Sigmoid colon (tissue), 7 donors: ENCODE measurements at places on chromosomes 13 and 19.

GRCh38 chr19:48487544-48487943 is 18.4 kb downstream of the CYTH2 start:
- no peak for DNase-seq

DNA sequence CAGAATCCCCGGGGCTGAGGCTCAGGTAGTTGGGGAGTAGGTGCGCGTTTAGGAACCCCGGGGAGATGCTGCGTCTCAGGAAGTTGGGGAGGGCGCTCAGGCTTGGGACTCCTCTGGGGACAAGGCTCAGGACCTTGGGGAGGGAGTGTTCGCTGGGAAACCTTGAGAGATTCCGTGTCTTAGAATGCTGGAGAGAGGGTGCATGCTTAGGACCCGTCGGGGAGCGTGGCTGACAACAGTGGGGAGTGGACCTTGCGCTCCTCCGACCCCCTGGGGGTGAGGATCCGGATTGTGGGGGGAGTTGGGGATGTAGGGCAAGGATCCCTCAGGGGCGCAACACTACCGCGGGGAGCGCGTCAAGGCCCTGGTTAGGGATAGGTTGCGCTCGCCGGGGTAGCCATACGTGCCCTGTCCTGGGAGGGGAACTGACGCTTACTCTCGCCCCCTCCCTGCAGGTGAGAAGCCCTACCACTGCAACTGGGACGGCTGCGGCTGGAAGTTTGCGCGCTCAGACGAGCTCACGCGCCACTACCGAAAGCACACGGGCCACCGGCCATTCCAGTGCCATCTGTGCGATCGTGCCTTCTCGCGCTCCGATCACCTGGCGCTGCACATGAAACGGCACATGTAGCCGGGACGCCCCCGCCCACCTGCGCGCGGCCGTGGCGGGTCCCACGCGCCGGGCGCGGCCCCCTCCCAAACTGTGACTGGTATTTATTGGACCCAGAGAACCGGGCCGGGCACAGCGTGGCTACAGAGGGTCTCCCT is 2.0 kb downstream of the KLF2 start:
- DNase-seq, result no peak

DNA sequence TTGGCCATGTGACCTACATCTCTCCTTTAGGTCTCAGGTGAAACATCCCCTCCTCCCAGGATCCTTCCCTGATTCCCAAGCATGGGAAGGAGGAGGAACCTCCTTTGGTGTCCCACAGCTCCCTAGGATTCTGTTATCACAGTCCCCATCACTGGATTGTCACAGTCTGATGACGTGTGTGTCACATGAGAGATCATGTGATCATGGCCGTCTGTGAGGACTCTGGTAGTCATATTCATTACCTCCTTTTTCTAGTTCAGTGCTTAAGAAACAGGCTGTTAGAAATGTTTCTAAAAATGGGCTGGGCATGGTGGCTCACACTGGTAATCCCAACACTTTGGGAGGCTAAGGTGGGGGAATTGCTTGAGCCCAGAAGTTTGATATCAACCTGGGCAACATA is 3.0 kb downstream of the DHX34 start:
- DNase-seq, result no peak

- peak; percentile 82 for DNase-seq
Measured at GRCh38 chr19:801861-802497, 4.7 kb downstream of the PTBP1 start.

DNA sequence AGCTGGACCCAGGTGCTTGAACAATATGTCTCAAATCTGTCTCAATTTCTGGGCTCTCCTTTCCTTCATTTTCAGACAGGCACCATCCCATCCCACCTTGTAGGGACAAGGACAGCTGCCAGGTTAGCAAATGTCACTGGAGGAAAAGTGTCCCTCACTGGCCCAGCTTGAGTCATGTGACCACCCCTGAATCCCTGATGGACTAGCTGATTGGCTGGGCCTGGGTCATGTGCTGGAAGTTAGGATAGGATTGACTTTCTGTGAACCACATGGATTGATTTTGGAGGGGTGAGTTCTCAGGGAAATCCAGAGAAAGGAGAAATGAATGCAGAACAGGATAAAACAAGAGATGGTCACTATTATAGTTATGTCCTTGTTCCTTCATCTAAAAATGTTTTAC is 28.2 kb upstream of the FXYD3 start:
- no peak for DNase-seq

DNA sequence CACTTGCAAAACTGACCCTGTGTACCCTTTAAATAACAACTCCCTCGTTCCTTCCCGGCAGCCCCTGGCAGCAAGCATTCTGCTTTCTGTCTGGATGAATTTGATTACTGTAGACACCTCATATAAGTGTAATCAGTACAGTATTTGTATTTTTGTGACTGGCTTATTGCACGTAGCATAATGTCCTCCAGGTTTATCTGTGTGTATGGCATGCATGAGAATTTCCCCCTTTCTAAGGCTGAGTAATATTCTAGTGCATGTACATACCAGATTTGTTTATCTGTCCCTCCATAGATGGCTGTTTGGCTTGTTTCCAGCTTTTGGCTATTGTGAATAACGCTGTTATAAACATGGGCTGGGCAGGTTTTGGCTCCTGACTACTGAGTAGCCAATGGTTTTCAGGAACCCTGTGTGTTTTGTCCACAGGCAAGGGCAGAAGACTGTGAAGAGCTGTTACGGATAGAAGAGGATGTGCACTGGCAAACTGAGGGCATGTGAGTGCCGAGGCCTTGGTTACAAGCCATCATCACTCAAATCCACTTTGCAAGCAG is 98.0 kb downstream of the ESD start:
- no peak for DNase-seq

DNA sequence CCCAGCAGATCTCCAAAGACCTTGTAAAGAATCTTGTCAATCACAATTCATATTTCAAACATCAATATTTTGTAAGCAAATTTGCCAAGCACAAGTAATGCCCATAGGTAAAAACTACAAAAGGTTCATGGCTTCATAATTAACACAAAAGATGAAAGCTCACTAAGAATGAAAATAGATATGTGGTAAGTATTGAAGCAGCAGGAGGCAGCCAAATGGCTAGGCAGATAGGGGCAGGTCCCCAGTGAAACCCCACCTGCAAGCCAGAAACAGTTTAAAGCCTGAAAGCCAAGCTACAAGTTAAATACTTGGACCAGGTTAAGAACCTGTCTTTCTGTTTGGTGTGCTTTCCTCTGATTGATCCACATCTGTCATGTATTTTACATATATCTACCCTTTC is 942.6 kb upstream of the SPRY2 start:
- DNase-seq, result no peak

GRCh38 chr19:5355076-5355475 is 14.5 kb upstream of the PTPRS start:
- no peak for DNase-seq

DNA sequence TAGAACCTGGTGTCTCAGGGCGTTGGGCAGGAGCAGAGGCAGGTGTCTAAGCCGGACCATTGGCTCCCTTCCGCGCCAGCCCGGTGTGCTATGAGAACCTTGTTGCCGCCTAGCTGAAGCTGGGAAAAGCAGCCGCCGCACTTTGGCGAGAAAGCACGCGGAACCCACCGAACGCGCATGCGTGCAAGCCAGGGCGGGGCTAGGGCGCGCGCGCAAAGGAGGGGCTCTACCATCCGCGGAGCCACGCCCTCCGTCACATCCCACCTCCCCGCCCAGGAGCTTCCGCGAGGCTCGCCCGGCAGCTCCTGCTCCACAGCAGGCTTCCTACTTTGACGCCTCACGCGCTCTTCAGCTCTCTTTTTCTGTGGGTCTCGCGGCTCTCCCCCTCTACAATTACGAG is 51.3 kb downstream of the WDR87 start:
- no peak for DNase-seq

DNA sequence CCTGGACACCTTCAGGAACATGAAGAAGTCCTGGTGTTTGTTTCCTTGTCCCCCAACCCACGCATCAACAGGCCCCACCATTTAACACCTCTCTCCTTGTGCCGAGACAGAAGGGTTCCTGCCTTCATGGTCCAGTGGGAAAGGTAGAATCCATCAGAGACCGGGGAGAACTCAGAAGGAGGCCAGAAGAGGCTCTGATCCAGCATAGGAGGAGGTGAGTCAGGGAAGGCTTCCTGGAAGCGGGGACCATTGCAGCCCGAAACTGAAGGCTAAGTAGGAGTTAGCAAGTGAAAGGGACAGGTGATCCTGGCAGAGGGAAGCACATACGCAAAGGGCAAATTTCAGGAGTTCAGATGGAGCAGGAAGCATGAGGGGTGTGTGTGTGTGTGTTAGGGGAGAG is 484 bp downstream of the ICAM3 start:
- no peak for DNase-seq

DNA sequence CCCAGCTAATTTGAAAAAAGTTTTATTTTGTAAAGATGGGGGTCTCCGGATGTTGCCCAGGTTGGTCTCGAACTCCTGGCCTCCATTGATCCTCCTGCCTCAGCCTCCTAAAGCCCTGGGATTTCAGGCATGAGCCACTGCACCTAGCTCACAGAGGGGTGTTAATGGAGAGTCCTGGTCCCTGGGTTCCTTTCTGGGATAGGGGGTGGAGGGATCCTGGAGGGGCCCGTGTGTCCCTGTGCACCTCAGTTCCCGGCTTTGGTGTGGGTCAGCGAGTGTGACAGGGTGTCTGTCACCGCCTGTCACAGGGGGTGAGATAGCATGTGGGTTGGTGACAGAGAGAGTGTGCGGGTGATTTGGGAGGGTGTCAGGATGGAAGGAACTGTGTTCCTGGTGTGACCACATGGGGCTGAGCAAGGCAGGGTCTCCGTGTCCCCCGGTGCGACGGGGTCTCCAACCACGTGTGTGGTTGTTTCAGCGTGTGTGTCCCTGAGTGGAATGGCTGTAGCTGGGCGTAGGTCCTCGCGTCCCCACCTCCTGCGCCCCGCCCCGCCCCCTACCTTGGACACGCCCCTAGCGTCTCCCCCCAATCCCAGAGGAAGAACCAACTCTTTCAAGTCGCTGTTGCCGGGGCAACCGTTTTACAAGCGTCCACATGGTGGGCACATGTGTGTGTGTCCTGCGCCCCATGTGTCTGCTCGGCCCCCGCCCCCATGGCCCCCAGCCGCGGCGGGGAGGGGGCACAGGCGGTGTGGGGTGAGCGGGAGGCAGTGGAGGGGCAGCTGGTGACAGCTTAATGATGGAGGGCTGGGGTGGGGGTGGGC is 2.9 kb upstream of the NRTN start:
- DNase-seq, result peak; percentile 65

DNA sequence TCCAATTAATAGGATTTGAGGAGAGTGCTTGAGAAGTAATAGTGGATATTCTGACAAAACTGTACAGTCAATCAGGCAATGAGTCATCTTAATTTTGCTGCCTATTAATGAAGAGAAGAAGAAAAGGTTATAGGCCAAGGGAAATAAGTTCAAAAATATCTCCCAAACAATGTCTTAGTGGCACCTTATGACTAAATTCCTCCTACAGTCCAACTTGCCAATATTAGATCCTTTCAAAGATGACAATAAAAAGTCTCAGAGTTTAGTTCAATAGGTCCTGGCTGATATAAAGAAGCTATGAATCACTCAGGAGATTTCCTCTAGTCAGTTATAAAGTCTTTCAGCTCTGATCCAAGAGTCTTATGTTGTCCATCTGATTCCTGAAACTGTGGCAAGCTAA is 27.9 kb downstream of the UGGT2 start:
- no peak for DNase-seq

GRCh38 chr13:43663474-43664090 is 123.2 kb downstream of the ENOX1 start:
- no peak for DNase-seq

DNA sequence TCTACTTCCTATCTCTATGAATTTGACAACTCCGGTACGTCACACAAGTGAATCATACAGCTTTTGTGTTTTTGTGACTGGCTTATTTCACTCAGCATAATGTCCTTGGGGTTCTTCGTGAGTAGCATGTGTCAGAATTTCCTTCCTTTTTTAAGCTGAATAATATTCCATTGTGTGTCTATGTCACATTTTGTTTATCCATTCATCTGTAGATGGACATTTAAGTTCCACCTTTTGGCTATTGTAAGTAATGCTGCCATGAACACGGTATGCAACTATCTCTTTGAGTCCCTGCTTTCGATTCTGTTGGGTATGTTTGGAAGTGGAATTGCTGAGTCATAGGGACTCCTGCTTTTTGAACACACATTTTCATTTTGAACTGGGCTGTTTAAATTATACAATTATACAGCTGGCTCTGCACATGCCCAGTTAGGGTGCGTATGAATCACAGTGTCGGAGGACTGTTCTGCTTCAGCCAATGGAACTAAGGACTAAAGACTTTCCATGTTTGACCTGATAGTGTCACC is 43.0 kb upstream of the C13orf42 start:
- no peak for DNase-seq

DNA sequence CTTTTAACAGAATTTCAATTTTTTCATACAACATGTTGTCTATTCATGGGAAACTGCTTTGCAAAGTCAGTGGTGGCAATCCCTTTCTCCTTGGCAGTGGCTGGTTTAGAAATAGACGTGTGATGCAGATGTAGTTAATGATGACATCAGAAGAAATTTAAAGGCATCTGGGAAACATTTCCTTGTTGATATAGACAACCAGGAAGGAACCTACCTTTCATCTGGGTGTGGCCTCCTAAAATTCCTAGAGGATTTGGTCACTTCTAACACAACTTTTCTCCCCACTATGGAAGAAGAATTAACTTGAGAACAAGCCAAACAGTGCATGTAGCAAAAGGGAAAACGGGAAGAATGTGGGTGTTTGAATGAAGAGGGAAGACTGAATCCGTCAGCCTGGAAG is 102.8 kb downstream of the EFNB2 start:
- no peak for DNase-seq

GRCh38 chr13:87982400-87982799 is 311.2 kb downstream of the SLITRK5 start:
- DNase-seq, result no peak

DNA sequence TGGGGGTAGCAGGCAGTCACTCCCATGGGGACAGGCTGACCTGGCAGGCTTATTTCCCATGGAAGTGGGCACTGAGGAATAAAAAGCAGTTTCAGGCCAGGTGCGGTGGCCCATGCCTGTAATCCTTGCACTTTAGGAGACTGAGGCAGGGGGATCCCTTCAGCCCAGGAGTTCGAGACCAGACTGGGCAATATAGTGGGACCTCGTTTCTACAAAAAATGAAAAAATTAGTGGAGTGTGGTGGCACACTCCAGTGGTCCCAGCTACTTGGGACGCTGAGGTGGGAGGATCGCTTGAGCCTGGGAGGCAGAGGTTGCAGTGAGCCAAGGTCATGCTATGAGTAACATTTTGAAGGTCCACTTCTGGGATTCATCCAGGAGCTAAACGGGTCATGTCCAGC is 6.0 kb downstream of the GJB2 start:
- DNase-seq, result no peak

GRCh38 chr19:49113762-49114629 is at the start of gene LIN7B:
Gene LIN7B, plus strand, starts transcription at chr19:49114370. Its CDS starts 35 bp downstream, at chr19:49114405.
- peak; percentile 75 for DNase-seq

GRCh38 chr13:39023761-39024160 is 14.1 kb downstream of the PROSER1 start:
- DNase-seq, result no peak

DNA sequence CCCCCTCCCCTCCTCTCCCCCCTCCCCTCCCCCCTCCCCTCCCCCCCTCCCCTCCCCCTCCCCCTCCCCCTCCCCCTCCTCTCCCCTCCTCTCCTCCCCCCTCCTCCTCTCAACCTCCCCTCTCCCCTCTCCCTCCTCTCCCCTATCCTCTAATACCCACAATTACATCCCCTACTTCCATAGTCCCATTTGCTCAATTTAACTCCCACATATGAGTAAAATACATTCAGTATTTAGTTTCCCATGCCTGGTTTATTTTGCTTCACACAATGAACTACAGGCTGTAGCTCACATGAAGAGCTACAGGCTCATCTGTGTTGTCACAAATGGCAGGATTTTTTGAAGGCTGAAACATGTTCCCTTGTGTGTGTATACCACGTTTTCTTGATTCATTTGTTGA is 6.9 kb downstream of the NLRP5 start:
- DNase-seq, result no peak
